CD4-positive, alpha-beta T cell treated with Interleukin-2 at 100 ng/mL for 4 hours (primary cell): ENCODE measurements at places on chromosomes 2 and 18.

DNA sequence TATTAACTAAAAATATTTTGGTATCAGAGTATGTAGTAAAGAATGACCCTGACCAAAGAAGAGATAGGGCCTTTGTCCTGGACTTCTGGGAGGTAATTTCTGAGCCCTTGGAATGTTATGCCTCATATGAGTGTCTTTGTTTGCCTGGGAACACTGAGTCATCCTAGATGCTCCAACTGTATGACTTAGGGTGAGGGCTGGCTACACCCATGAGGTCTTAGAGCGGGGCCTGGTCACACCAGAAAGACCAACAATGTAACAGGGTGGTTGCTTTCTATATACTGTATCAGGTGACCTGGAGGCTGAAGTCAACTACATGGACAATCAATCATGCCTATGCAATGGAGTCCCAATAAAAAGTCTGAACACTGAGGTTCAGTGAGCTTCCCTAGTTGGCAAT is 253.1 kb downstream of the MBD2 start:
- no peak for DNase-seq

GRCh38 chr2:197846777-197847176 is 42.4 kb downstream of the PLCL1 start:
- DNase-seq, result no peak

DNA sequence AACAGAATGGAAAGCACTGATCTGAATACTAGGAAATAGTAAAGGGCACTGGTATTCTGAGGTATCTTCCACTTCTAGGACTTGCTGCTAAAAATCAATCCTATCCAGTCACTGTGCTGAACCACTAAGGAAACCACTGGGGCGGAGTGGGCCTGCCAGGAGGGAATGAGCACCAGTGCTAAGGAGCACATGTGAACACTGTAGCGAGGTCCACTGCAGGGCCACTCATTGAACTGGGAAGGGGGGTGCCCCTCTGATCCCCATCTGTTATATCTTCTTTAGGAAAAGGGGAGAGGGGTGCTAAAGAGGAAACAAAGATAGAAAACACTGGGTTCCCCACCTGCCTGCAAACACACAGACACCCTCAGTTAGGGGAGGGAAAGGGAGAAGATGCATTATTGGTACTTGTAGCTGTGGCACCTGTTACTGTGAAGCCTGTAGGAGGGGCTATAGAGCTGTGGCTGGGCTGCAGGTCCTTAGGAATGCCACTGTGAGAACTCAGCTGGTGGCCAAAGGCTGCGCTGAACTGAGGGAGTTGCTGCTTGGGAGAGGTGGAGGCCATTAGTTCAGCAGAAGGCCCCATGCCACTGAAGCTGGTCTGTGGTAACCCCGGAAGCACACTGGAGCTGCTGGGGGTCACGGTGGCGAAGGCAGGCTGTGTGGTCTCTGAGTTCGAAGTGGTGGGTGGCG is 81.8 kb downstream of the INO80D start:
- DNase-seq, result no peak

GRCh38 chr2:216735086-216735485 is 39.7 kb upstream of the IGFBP5 start:
- no peak for DNase-seq

GRCh38 chr2:220890931-220891330 is 681.2 kb downstream of the EPHA4 start:
- DNase-seq, result no peak

DNA sequence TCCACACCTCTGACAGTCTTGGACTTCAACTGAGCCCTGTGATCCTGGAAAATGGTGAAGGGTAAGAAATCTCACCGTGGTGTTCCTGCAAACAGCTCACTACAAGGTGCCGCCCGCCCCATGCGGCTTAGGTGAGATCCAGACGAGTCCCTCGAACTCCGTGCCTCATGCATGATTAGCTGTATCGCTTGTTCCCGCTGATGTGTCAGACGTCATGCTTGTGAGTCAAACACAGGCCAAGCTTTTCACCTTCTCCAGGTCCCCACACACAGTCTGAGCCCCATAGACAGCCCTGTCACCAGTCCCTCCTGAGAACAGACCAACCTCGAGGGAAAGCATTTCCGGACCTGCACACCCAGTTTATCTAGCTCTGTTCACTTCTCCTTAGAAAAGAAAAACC is 740.5 kb downstream of the GALR1 start:
- DNase-seq, result no peak

DNA sequence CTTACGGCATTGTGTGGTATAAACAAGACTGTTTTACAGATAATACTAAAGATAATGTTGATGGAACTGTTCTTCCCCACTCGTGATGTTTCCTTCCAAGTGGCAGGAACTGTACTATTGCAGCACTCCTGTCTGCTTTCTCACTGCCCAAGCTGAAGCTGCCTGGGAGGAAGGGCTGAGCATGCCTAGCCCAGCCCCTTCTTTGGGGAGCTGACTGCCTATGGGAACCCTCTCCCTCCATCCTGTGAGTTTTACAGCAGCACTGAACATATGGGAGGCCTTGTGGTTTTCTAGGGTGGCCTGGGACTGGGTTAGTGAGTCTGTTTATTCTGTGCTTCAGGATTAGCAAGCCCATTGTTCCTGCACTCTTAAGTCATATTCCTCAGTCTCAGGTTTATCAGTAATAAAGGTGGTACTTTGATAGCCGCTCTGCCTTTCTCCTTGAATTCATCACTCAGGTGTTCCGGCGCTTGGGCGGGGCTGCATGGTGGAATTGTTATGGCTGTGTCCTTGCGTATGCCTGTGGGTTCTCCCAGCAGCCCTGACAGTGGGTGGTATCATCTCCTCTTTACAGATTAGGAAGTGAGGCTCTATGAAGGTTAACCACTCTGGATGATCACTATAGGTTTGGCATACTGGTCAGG is 379.7 kb downstream of the PTPRM start:
- peak; percentile 38 for DNase-seq

DNA sequence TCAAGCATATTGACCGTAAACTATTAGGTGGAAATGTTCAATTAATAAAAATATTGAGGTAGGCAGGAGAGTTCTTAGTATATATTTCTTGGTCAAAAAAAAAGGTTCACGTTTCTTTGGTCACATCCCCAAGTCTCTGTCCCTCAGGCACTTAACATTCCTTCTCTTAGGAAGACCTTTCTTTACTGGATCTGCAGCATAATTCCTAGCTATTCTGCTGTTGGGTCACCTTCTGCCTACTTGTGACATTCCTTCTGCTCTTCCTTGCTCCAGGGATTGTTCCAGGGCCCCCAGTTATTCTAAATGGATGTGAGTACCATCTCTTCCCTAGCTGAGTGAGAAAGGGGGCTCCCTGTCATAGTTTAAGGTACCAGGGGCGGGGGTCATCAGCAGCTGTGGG is 4.2 kb downstream of the UGP2 start:
- no peak for DNase-seq

DNA sequence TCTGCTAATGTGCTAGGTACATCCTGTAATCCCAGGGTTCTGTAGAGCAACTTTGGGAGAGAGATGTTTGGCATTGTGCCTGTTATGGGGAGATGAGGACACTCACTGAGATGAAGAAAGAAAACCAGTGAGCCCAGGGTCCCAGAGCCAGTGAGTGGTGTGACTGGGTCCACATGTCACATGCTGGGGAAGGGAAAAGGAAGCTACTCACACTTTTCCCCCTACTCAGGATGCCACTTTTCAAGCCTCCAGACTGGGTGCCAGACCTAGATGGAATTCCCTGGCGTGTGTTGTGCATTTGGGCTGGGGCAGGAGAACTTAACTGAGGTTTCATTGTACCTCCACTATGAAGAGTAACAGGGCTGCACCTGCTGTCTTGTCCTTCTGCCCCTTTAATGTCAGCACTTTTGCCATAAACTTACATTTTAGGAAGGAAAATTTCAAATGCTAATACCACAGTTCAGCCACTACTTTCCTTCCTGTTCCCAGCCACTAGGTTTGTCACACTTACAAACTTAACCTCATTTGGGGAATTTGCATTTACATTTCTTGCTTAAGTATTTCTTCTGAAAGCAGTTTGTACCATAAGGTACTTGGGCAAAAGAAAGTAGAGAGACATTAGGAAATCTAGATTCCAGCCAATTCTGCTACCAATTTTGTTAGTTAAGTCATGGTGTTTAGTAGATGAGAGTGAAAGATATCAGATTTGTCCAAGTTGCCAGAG is 10.2 kb downstream of the INSIG2 start:
- DNase-seq, result no peak

GRCh38 chr18:79613186-79613931 is 66.2 kb upstream of the CTDP1 start:
- no peak for DNase-seq

DNA sequence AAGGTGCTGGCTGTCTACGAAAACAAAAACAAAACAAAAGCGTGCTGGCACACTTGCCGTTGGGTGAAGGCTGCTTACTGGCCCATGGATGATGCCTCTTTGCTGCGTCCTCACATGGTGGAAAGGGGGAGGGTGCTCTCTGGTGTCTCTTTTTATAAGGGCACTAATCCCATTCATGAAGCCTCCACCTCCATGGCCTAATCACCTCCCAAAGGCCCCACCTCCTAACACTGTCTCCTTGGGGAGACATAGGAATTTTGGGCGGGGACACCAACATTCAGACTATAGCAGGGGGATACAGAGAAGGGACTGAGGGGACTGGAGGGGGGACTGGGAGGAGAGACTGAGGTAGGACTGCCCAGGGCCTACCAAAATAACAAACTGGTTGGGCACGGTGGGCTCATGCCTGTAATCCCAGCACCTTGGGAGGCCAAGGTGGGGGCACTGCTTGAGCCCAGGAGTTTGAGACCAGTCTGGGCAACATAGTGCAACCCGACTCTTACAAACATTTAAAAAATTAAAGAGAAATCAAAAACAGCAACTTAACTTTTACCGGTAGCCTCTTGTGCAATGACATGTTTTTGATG is 14.5 kb downstream of the PTMA start:
- no peak for DNase-seq

GRCh38 chr2:7813541-7814292 is 868.1 kb upstream of the ID2 start:
- no peak for DNase-seq

GRCh38 chr18:72013427-72013850 is 530.7 kb downstream of the CBLN2 start:
- DNase-seq, result no peak

GRCh38 chr2:122384768-122385333 is 629.4 kb downstream of the TSN start:
- DNase-seq, result no peak

GRCh38 chr2:48316753-48317750 is 212.9 kb upstream of the STON1 start:
- DNase-seq, result no peak

DNA sequence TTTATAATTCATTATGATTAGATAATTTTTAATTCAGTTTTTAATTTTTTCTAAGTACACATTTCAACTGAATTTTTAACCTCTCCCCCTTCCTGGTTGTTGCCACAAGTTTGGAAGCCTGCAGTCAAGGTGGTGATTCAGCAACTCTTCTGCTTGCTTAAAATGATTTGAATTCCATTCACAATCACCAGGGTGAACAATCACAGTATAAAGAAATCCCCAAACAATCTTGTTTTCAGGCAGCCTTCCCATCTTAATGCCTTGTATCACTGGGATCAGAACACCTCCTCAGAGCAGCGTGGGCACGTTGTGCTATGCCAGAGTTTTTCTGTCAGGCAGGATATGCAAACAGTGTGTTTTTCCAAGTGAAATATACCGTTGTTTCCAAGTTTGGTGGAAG is 46.7 kb upstream of the BARD1 start:
- DNase-seq, result no peak

DNA sequence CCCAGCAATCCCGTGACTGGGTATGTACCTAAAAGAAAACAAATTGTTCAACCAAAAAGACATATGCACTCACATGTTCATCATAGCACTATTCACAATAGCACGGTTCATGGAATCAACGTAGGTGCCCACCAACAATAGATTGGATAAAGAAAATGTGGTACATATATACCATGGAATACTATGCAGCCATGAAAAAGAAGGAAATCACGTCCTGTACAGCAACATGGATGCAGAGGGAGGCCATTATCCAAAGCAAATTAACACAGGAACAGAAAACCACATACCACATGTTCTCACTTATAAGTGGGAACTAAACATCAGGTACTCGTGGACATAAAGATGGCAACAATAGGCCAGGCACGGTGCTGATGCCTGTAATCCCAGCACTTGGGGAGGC is 207.9 kb upstream of the TNP1 start:
- no peak for DNase-seq

DNA sequence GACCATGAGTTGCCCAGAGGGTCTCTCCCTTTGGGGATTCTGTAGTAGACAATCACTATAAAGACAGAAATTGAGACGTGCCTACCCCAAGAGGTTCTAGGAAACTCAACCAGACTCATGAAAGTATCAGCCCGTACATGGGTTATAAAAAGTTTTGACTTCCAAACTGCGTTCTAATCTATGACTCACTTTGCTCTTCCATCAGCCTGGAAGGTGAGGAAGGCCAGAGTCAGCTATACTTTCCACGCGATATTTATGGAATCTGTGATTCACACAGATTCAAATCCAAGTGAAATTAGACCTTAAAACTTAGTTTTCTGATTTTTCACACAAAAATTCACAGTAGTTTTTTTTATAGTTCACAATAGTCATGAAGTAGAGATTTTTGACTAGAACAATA is 7.7 kb upstream of the LYPD1 start:
- no peak for DNase-seq

DNA sequence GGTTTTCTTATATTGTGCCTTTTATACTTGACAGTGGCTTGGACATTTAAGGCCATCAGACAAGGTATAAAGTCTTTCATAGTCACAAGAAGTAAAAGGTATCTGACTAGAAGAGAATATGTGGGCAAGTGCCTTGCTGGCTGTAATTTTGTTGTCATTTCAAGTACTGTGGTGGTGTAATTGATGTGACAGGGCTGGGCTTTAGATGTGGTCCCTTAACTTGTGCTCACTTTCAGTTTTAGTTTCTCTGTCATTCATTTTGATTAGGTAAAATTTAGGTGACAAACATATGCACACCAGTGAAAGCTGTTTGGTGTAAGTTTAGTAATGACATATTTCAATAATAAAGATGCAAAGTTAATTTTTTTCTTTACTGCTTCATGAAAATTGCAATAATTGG is 31.2 kb upstream of the TBR1 start:
- DNase-seq, result peak; percentile 32

DNA sequence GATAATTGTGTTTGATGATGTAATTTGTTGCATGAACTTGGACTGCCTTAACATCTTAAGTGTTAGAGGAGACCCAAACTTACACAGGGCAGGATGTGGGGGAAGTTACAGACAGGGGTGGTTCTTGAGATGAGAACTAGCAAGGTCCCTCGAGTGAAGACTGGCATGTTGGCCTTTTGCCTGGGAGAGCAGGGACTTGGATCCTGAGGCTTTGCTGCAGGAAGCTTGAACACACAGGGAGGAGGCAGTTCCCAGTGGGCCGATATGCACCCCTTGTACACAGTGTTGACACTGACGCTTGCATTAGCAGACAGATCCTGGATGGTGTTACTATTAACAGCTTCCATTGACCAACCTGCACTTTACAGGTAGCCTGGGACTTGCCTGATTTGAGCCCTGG is 47.5 kb downstream of the CHRNA1 start:
- DNase-seq, result no peak

DNA sequence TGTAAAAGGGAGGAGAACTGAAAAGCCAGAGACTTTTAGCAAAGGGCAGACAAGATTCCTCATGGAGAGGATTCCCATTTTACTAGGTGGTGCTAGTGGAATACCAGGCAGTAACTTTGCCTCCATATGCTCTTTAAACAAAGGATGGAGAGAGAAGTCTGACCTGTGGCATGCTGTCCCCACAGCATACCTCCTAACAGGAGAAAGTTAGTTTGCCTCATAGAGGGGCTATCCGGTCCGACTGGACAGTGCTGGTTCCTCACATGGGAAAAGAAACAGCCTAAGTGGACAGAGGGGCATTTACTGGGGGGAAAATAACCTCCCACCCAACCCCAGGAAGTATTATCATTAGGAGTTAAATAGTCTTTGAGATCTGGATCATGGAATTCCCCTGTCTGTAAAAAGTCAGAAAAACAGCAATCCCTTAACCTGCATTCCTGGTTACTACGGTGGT is 31.6 kb upstream of the GMCL1 start:
- DNase-seq, result no peak
